ENCODE measurements at places on chromosomes 11 and 22.

- peak; percentile 92 for DNase-seq
Observed at GRCh38 chr22:45413368-45414211, at the start of the genes RIBC2 and SMC1B. Gene RIBC2 (plus strand): TSS chr22:45413693. CDS start chr22:45413887, 194 bp downstream. Gene SMC1B (minus strand): TSS chr22:45413599. CDS start chr22:45413567, 32 bp downstream.

- DNase-seq = no peak
Observed at GRCh38 chr11:17221968-17222367, 14.2 kb upstream of the PIK3C2A start.

GRCh38 chr11:11987503-11988022 lies 20.9 kb downstream of the DKK3 start:
- DNase-seq = no peak

DNA sequence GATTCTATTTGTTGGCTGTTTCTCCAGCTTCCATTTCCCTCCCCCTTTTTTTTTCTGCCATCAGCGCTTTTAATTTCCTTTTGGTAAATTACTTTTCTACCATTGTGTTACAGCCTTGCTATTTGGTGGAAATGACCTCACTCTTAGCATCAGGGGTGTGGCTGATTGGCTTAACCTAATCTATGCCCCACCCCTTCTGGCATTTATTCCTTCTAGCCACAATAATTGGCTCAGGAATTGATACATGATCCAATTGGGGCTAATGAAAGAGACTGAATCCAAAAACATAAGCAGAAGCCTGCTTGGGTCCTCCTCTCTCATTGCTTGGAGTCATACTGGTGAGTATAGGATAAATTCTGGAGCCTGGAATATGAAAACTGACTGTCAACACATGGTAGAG lies 402.4 kb upstream of the LRRC4C start:
- DNase-seq = no peak

GRCh38 chr22:45626198-45626651 lies 45.4 kb upstream of the ATXN10 start:
- DNase-seq = peak; percentile 24

DNA sequence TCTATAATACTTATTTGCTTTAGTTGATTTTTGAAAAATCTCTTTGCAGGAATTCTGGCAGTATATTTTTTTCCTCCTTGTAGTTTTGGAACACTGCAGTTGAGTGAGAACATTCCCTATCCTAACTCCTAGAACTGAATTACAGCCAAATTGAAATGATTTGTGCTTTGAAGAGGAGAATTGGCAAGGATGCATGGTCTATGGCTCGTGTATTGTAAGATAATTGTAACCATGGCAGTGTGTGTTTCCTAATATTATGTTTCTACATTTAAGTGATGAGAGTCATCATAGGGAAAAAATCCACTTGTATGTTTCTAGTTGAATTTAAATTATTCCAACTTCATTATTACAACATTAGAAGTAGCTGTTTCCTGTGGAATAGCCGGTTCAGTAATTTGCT lies 80.9 kb upstream of the MYO18B start:
- no peak for DNase-seq

DNA sequence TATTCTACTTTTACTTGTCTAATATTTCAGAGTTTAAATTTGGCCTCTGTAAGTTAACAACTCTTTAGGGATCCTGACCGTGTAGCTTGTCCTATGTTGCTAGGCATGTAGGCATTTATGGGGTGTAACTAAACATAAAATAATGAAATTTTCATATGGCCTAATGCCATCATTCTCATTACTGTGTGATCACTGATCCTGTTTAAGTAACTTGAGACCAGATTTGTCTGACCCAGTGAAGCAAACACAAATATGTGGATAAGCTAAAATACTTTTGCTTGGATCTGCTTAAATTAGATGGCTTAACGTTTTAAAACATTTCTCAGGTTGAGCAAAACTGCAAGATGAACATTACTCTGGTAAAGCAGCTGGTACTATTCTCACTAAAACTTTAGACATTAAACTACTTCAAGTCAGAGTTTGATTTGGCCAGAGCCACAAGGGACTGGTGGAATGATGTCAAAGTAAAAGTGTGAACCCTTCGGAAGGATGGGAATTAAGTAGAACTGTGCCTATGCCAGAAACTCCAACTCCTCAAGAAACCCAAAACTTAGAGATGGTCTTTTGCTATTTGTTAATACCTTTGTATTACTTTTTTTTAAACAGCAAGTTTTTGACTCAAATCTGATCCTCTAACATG lies 12.5 kb downstream of the QSER1 start:
- DNase-seq = no peak

- DNase-seq = no peak
Observed at GRCh38 chr11:70135625-70136059, 57.5 kb downstream of the ANO1 start.

GRCh38 chr22:19226428-19226827 lies 47.9 kb upstream of the SLC25A1 start:
- no peak for DNase-seq

DNA sequence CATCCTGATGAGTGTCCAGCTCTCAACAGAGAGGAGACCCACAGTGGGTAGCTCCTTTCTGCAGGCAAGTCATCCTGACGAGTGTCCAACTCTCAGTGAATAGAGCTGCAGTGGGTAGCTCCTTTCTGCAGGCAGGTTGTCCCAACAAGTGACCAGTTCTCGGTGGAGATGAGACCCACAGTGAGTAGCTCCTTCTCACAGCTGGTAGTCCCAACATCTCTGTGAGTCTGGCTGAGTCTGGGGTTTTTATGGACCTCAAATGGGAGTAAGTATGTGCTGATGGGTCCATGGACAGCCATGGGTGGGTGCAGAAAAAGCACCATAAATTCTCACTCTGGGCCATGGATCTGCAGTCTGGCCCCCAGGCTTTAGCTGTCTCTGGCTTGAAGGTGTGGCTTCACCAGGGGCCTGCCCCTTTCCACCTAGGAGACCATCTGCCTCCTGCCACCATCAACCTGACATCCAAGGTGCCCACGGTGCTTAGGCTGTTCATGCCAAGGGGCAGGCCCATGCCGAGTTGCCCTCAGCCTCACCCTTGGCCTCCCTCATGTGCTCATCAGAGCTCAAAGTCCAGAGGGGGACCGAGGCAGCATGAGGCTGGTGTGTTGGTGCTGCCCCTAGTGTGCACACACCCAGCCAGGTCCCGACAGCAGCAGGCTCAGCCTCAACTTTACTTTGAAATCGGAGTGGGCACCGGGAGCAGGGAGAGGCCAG lies 15.3 kb downstream of the NPAT start:
- no peak for DNase-seq

- no peak for DNase-seq
Observed at GRCh38 chr11:12941671-12942070, 67.4 kb upstream of the RASSF10 start.

GRCh38 chr11:125807909-125808308 lies 20.0 kb downstream of the PATE3 start:
- DNase-seq = no peak

GRCh38 chr11:2074266-2074825 lies 64.8 kb downstream of the IGF2 start:
- DNase-seq = no peak

DNA sequence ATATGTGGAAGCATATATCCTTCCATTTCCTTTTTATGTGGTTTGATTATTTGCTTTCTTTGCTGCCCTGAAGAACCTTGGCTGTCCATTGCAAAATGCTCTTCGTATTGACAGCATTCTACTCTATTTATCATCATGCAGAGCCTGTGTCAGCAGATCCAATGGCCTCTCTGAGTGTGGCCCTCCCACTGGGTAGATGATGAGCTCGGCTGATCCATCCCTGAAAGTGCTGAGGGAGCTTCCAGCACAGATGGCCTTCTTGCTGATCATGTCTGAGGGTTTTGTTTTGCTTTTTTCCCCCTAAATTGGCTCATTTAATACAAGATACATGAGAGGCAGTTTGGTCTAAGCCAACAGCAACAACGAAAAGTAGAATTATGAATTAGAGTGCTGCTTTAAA lies 181.0 kb downstream of the GRIA4 start:
- DNase-seq = no peak

DNA sequence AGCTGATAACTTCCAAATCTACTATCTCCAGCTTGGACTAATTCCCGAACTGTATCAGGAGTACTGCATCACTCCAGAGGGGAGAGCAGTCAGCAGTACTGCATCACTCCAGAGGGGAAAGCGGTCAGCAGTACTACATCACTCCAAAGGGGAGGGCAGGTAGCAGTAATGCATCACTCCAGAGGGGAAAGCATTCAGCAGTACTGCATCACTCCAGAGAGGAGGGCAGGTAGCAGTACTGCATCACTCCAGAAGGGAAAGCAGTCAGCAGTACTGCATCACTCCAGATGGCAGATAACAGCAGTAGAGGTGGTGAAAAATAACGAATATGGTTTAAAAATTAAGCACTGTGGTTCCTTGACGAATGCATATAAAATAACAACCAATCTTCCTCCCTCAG lies 8.4 kb downstream of the CWC15 start:
- DNase-seq = no peak

- no peak for DNase-seq
Observed at GRCh38 chr11:130866831-130867230, 49.4 kb downstream of the SNX19 start.

- DNase-seq = no peak
Observed at GRCh38 chr11:59401262-59401552, 25.0 kb downstream of the OR5A2 start.

GRCh38 chr22:26095256-26095956 lies 73.9 kb upstream of the SEZ6L start:
- no peak for DNase-seq

DNA sequence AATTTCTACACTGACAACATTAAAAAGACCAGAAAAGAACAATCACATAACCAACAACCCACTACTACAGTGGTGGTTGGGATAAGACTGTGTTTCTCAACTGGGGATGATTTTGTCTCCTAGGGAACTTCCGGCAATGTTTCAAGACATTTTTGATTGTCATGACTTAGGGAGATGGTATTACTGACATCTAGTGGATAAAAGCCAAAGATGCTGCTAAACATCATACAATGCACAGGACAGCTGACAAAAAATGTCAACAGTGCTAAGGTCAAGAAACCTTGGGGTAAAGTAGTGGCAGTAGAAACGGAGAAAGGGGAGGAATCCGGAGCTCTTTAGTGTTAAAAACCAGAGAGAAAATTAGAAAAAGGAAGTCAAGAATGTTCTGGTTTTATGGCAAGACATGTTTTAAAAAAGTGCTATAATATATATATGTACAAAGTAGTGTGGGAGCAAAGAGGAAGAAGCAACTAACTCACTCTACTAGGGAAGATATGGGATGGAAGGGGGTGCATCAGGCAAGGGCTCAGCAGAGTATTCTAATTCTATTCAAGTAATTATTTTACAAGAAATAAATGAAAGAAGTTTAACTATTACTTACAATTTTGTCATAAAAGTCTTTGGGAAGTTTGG lies 37.2 kb downstream of the CKAP5 start:
- DNase-seq = no peak

DNA sequence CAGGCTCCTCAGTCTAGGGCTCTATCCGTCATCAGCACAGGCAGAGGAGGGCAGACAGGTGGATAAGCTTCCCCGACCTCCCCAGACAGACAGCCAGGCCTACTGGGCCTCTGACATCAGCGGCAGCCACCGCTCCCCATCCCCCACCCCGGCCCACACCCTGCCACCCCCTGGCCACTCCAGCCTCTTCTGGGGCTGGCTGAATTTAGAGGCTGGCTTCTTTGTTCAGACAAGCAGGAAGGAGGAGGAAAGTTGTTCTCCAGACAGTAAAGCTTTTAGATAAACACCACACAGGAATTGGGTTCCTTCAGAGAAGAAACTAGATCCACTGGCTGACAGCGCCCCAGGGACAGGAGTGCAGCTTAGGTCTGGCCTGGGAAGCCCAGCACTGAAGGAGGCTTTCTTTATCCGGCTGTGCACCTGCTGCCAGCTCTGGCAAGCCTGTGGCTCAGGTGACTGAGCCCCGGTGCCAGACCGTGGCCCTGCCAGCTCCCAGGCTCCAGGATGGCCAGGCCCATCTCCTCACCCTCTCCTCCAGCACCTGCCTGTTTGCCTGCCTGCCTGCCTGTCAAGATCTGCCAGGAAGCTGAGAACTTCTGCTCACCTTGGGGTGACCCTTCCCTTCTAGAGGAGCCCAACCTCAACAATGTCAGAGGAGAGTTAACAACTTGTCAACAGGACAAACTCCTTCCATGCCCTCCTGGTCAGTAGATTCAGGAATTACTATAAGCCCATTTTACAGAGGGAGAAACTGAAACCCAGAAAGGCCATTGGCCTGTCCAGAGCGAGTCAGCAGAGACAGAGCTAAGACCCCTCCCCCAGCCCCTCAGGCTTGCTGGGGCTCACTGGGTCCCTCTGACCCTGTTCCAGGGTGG lies 44.0 kb upstream of the KLHL35 start:
- no peak for DNase-seq

GRCh38 chr11:2699185-2699530 lies 636 bp downstream of the KCNQ1OT1 start:
- DNase-seq = peak; percentile 76

DNA sequence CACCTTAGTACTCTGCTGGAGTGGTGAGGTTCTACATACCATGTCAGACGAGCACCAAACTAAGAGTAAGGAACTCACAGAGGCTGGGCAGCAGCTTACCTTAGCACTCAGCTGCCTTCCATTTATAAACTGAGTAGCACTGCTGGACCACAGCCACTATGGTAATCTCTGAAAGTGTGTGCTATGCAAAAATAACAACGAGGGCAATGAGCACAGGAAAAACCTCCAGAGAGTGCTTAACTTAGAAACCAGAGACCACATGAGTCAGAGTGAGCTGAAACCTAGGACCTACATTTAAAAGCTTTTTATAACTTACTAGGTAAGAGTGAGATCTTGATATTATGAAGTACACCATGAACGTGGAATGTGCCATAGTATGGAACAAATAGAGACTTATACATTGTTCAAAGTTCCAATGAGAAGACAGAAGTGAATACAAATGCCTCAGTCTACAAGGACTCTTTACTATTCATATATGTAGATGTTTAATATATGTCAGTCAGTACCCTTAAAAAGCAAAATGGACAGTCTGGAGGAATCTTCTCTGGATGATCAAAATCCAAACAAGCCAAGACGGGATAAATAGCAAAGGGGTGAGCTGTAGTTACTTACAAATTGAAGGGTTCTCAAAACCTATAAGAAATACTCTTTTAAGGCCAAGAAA lies 17.2 kb upstream of the CD59 start:
- DNase-seq = no peak

DNA sequence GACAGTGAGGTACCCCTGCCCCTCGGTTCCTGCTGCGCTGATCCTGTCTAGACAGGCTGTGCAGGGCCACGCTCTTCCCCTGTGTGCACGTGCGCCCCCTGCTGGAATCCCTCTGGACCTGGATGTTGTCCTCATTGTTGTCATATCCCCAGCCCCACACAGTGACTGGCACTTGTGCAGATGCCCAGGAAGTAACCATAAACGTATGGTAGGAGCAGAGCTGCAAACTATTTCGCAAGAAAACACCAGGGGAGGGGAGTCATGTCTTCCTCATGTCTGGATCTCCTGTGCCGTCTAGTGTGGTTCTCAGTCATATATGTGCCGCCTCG lies 114.7 kb downstream of the CRYBB2 start:
- peak; percentile 51 for DNase-seq

- no peak for DNase-seq
Observed at GRCh38 chr22:24831687-24832086, 25.7 kb downstream of the SGSM1 start.

DNA sequence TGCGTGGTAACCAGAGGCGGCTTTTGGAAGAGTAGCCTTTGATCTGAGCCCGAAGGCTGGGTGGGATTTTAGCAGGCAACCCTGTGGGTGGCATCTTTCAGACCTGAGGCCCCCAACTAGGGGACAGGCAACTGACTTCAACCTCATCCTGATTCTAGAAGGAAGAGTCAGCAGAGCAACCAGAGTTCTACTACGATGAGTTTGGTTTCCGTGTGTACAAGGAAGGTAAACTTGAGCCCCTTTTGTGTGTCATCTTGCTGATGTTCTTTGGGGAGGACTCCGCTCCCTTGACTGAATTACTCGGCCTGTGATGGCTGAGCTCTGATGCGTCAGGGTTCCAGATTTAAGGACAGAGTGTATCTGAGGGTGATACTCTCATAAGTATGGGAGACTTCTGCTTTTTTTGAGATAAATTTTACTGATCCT lies 31.6 kb downstream of the SGSM3 start:
- DNase-seq = no peak

Data from right cardiac atrium (tissue), 5 donors.